ENCODE measurements at places on chromosomes 6 and 20. TPM values are rescaled to one million over a fixed set of nuclear protein-coding genes. Genes with fewer than 3 reads are reported as not detected.

LINC00237 gene
- not detected for total RNA-seq

FLRT3 gene
- 0.18 TPM for total RNA-seq

DDO gene
- 0.36 TPM for total RNA-seq

MUCL3 gene
- not detected for total RNA-seq

TNF gene
- total RNA-seq: not detected

KCNG1 gene
- 8.6 TPM for total RNA-seq

SLA2 gene
- not detected for total RNA-seq

DNAH8 gene
- total RNA-seq: under 0.01 TPM

SNX5 gene
- 88.6 TPM for total RNA-seq

C6orf118 gene
- not detected for total RNA-seq

HSPA1L gene
- 0.85 TPM for total RNA-seq

GMPR gene
- total RNA-seq: 20.4 TPM

RFX6 gene
- not detected for total RNA-seq

ADAT2 gene
- total RNA-seq: 4.7 TPM

GSTA2 gene
- not detected for total RNA-seq

TMEM242 gene
- 5.5 TPM for total RNA-seq

FAM217A gene
- not detected for total RNA-seq

CEP250 gene
- 32.7 TPM for total RNA-seq

PDYN gene
- total RNA-seq: not detected

Measured in endothelial cell of coronary artery (primary cell).